D341Med (cell line): ENCODE measurements at places on chromosomes 11 and 22.

DNA sequence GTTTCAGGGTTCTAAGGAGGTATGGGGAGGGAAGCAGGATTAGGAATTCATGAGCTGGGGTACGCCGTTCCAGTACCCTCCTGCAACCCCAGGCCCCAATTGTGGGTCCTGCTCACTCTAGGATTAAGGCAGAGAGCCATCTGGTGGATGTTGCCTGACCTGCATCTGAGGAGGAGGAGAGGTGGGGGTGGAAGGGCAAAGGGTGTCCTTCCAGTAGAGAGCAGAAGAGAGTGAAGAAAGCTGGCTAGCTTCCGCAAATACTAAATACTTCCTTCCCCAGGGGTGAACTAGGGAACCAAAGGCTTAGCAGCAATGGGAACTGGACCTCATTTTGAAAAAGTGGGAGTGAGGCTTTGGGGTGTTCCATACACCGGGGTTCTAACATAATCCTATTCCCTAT is 10.6 kb downstream of the LRRC51 start:
- peak; percentile 79 for DNase-seq

DNA sequence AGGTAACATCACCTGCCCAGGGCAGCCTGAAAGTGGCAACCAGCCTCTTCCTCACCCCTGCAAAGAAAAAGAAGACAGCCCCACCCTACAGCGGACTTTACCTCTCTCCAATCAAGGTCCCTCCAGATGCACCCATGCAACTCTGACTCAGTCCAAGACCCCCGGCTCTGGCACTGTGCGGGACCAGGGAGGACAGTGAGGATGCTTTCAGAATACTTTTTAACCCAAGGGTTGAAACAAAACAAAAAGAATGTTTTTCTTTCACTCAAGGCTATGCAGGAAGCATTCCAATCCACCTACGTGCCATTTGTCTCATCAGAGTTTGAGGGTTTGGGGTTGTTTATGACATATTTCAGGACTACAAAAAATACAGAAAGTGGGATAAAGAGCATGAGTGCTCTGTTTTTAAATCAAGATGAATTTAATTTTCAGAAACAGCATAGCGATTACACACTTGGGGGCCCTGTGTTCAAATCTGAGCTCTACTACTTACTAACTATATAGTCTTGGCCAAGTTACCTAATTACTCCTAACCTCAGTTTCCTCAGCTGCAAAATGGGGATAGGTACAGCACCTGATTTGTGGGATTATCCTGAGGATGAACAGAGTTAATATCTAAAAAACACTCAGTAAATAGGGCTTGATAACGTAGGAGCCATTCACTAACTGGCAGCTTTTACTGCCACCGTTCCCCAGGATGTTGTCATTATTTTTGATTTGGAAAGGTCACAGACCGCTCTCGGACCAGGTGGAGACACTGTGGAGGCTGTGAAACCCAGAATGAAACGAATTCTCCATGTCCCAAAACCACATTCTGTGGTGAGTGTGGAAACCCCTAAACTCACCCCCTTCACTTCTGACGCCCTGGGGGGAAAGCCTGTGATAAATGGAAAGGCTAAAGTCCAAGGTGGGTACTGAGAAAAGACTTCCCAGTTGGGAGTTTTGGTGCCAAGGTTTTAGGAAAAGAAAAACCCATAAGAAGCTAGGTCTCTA is 5.6 kb downstream of the PLAAT3 start:
- DNase-seq, result no peak

DNA sequence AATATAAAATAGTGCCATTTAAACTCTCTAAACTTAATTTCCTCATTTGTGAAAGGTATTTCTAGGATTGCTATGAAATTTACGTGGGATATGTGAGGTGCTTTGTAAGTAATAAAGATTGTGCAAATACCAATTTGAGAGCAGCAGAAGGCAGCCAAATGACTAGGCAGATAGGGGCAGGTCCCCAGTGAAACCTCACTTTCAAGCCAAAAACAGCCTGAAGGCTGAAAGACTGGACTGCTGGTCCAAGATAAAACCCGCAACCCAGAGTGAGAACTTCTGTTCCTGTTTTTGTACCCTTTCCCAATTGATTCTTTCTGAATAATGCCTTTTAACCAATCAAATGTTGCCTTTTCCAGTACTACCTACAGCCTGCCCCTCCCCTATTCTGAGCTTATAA is 7.2 kb downstream of the DTX4 start:
- no peak for DNase-seq

GRCh38 chr11:92830377-92831155 is 138.9 kb upstream of the MTNR1B start:
- DNase-seq, result no peak

DNA sequence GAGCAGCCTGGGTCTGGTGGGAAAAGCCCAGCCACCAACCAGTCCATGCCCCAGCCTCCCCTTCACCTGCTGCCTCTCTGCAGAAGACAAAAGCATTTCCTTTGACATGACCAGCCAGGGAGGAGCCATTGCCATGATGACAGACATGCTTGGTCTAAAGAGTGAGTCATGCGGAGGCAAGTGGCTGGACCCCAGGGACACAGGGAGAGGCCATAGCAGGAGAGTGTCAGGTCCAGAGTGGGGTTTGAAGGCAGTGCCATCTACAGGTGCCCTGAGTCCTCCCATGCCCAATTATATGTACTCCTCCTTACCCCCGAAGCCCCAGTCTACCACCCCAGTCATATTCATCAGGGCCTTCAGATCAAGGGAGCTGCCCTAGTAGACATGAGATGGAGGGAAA is 67.4 kb downstream of the SCN3B start:
- no peak for DNase-seq

DNA sequence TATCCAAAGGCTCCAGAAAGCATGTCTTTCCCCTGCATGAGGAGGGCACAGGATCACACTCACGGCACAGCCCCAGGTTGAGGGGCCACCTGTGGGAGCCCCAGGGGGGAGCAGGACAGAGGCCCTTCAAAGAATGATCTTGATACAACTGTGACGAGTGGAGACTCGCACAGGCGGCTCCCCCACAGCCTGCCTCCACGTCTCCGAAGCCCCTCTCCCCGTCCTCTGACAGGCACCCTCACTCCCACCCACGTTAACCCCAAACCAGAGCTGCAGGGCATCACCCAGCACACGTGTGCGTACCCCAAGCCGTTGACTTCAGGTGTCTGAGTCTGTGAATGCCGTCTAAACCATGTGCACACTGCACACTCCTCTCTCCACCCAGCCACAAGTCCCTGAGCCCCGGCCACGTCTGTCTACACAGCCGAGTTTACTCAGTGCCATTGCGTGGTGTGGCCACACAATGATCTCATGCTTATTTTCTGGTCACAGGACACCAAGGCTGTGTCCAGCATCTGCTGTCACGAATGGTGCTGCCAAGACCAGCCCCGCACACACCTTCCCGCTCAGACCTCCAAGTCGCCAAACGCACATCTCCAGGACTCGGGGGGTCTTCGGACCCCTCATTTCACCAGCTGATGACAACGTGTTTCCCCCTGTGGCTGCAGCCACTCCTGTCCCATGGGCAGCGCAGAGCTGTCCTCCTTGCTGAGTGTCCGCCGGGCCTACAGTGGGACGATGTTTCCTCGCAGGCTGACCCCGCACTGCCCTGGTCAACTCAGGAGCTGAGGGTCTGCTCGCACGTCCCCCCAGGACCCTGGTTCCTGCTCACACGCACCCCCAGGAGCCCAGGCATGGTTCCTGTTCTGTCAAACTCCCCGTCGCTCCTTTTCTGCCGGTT is 251.2 kb downstream of the BRD1 start:
- no peak for DNase-seq

DNA sequence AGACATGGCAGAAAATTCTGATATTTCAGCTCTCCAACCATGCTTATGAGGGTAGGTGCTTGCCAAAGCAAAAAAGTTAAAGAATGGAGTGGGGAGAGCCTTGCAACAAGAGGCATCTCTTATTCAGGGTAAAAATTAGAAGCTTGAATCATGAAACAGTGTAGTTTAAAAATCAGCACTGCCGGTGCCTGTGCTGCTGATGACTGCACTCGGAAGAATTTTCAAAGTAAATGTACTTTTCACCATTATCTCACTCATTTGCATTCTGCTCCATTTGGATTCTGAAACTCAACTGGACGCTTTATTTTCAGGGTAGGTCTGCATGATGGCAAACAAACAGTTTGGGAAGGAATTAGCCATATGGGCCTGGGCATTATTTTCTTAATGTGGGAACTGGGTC is 126.3 kb downstream of the KIRREL3 start:
- no peak for DNase-seq

GRCh38 chr11:15594607-15595006 is 479.9 kb downstream of the INSC start:
- DNase-seq, result no peak

- no peak for DNase-seq
Observed at GRCh38 chr11:95500466-95500865, 269.5 kb upstream of the SESN3 start.

GRCh38 chr11:78752494-78752893 is 177.8 kb upstream of the NARS2 start:
- DNase-seq, result no peak

- no peak for DNase-seq
Observed at GRCh38 chr11:64094463-64095260, 58.9 kb downstream of the FLRT1 start.

- DNase-seq, result no peak
Observed at GRCh38 chr11:113942256-113942655, 32.7 kb upstream of the HTR3A start.

DNA sequence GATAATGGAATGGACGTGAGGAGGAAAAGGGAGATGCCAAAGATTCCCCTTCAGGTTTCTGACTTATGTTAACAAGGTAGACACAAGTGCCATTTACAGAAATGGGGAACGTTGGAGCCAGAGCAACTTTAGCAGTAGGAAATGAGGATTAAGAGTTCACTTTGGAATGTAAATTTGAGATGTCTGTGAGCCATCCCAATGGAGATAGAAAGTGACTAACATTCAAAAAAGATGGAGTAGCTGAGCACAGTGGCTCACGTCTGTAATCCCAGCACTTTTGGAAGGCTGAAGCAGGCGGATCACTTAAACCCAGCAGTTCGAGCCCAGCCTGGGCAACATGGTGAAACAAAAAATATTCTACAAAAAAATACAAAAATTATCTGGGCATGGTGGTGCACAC is 19.9 kb downstream of the MRTFA start:
- no peak for DNase-seq

DNA sequence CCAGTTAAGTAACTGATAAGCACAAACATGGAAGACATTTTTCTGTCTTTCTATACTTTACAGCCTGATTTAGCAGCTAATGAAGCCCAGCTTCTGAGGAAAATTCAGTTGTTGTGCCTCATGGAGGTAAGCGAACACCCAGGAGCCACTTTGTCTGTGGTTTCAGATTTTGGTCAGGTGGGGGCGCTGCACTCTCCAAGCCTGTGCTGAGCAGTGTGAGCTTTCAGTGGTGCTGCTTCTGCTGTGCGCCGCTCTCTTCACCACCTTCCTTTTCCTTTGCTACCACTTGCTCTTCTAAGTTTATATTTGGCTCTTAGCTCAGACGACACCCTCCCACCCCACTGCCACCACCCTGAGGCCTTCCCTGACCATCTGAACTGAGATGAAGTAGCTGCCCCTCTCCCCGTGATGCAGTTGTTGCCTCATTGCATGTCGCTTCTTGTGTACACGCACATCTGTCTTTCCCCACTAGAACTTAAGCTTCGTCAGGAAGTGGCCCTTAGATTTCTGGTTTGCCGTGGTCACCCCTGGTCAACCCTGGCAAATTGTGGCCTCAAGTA is 14.0 kb downstream of the PSMD13 start:
- peak; percentile 73 for DNase-seq

DNA sequence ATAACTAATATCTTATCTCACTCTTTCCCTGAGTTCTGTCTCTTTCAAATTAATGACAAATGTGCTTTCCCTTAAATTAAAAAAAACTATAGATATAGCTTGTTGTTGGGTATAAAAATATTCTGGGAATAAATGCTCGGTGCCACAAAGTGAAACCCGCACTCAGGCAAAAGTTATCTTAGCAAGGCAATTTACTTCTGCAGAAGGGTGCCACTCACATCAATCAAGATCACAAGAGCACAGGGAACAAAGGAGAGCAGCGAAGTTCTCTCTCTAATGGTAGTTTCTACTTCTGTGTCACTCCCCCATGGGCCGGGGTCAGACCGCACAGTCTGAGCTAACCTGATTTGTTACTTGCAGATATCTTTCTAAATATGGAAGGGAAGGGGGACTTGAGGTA is 4.7 kb upstream of the OR52N2 start:
- no peak for DNase-seq

DNA sequence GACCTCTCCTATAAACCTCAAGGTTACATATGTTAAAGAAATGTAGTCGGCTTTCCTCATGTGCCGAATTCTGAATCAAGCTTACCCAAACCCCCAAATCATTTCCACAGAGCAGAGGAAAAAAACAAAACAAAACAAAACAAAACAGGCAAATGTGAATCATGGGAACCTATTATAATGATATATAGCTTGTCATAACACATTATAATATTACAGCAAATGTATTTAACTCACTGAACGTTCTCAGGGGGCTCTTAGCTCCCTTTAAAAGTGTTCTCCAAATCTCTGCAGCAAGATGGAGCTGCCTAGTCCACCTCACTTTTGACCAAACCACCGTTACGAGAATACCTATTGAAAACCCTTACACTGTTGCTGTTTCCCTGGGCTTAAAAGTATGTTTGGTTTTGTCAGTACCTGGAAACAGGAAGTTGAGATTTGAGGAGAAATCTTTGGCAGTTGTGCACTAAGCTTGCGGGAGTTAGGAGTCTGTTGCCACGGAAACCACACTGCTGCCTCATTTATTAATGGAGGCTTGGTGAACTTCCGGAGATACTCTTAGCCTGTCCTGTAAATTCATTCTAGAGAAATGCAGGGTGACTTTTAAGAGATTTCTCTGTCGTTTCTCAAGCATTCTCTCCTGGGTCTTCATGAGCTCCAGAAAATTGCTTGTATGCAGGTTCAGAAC is 167.0 kb upstream of the RASSF10 start:
- no peak for DNase-seq
